ENCODE measurements at places on chromosomes 12 and 14.

DNA sequence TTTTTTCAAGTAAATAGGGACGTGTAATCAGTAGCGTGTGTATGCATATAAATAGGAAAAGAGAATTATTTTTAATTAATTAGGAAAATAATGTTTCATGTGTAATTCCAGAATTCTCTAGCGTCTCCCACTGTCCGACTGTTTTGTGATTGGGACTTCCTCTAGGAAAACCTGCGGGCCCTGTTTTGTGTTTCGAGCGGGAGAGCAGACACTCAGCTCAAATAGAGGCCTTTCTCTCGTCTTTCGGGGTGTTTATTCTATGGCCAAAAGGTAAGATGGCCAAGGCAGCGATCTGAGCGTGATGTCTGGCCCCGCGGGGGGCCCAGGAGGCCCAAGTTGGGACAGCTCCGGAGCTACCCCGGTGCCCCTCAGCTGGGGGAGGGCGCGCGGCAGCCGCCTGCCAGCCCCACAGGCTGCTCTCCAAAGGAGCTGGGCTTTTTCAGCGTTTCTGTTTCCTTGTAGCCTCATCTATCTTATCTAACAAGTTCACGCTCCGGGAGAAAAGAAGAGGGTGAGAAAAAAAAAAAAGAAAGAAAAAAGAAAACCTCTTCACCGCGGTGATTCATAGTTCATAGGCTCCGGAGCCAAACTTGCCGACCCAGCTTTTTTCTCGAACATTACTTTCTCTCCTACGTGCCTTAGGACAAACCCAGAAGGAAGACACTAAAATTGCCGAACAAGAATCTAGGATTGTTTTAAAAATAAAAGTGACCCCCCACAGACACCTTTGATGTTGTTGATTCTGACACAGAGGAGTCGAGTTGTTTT, 7.5 kb upstream of the FOXG1 start:
- no peak for DNase-seq

DNA sequence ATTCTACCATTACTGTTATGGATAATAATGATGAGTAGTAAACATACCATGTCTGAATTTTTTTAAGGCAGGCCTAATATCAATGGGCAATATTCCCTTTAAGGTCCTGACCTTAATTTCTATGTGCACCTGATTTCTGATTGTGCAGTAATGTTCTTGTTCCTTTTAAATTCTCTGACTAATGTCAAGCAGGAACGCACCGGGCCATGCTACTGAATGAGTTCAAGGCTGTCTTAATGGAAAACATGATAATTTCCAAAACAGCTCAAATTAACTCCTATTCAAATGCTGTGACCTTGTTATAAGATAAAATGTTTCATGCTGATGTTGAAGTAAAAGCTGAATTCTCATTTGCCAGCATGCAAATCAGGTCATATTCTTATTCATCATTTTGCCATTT, 6.8 kb downstream of the TAS2R46 start:
- no peak for DNase-seq

DNA sequence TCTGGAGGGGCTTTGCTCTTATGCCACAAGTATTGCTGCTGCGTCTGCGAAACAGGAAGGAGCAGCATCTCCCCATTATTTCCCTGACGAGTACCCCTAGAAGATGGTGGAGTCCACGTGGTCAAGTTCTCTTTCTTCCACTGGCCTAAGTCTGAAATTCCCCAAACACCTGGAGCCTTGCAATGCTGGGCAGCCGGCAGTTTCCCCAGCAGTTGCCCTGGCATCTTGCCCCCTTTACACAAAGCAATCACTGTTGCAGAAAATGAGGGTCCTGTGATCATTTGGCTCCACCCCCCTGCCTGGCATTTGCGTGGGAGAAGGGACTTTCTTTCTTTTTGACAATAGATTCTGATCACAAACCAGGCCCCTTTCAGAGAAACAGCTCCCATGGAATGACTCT, 56.9 kb downstream of the FOS start:
- no peak for DNase-seq

GRCh38 chr12:117710121-117710520, 258.7 kb downstream of the KSR2 start:
- DNase-seq, result no peak

DNA sequence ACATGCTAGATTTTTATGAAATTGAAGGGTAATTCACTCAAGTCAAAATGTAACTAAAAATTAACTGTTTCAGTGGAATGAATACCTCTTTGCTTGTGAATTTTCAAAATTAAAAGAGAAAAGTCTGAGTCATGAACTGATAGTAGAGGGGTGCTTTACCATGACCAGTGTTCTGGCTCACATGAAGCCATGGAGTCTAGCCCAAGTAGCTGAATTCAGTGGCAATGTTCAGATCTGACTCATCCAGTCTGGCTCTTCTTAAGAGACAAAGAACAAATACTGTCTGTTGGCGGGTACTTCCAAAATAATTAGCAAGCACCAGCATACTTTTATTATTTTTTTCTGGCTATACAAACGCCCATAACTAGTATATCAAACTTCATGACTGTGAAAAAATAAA, 366.3 kb upstream of the GARIN6 start:
- DNase-seq, result no peak

All from Peyer's patch (tissue), 4 donors.